ENCODE measurements at places on chromosomes 5 and 9.

DNA sequence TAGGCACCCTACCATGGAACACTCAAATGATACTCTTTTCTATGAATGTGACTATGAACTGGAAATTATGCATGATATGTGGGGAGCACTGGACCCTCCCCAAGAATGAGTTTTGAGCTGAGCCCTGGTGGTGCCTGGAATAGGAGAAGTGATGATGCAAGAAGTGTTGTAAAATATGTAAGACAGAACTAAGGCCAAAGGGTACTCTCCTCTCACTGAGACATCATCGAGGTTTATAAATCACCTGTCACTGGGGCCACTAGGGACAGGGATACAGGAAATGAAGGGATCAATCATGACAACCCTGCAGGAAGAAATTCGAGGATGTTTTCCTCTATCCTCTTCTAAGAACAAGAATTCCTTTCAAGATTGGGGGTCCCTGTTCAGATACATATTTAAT, 45.4 kb downstream of the PCSK1 start:
- DNase-seq: no peak

DNA sequence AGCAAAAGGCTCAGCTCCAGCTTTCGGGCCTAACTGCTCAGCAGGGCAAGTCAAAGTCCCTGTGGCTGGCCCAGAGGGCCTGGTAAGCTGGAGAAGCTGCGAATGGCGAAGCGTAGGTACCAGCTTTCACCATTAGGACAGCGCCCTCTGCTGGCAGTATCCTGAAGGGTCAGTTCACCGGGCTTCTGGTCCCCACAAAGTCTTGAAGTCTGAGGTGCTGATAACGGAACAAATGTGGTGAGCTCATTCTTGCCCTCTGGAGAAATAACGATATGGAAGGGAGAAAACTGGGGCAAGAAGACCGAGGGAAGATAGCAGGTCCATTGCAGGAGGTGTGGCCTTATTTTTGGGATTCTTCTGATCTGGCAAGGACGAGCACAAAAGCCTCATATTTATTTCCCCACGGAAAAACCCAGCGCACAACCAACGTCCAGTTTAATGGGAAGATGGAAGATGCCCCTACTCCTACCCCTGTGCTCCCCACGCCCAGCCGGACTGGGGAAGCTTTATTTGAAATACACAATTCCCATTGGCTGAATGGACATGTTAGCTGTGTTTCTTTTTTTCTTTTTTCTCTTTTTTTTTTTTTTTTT, 7.2 kb downstream of the SOWAHA start:
- DNase-seq: peak; percentile 92

DNA sequence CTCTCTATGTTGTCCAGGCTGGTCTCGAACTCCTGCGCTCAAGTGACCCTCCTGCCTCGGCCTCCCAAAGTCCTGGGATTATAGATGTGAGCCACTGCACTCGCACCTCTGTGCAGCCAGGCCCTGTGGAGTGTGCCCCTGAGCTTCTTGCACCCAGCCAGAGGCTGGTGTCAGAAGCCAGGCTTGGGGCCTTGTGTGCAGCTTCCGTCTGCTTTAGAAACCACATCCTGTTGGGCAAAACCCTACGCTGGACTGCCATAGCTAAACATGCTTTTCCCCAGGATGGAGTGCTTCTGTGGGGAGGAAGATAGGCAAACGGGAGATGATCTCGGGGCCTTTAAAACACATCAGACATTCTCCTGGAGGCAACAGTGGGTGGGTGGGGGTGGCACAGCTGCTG, 40.1 kb downstream of the PRRT1B start:
- no peak for DNase-seq

GRCh38 chr9:109779711-109780452, at the start of gene PALM2AKAP2:
TSS of gene PALM2AKAP2 (plus strand) at chr9:109780198. CDS start at chr9:109780489, 291 bp downstream.
- DNase-seq: peak; percentile 91

DNA sequence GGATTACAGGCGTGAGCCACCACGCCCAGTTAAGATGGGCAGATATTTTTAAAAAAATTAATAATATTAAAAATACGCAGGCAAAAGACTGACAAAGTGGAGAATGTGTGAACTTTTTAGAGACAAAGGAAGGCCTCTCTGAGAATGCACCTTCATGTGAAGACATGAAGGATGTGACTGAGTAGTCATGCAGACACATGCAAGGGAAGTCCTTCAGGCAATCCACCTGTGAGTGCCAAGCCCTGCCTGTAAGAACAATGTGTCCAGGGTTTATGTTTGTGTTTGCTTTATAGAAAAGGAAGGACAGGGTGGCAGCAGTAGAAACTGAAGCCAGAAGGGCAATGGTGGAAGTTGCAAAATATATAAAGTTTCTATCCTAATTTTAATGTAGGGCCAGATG, 169.2 kb downstream of the EDIL3 start:
- DNase-seq: no peak

GRCh38 chr5:56910210-56910965, 992 bp downstream of the SETD9 start:
- peak; percentile 75 for DNase-seq
